Camera-type eye (tissue), 1 donor: ENCODE measurements at places on chromosomes 3 and 15. TPM values are rescaled to one million over a fixed set of nuclear protein-coding genes. Genes with fewer than 3 reads are reported as not detected.

Gene GOLGA6A
- total RNA-seq: 0.49 TPM

Gene NR1I2
- total RNA-seq: 0.38 TPM

Gene CACNA2D3
- 4.9 TPM for total RNA-seq

Gene ADGRG7
- total RNA-seq: 0.22 TPM

Gene WDR76
- 14.3 TPM for total RNA-seq

Gene CPEB1
- total RNA-seq: 9.8 TPM

Gene REC114
- not detected for total RNA-seq

Gene A4GNT
- 0.33 TPM for total RNA-seq

Gene MESP1
- 1.2 TPM for total RNA-seq

Gene CYP11A1
- total RNA-seq: 1.0 TPM

Gene LEKR1
- total RNA-seq: 4.5 TPM

Gene GASK1A
- total RNA-seq: 24.4 TPM

Gene PCYT1A
- 48.7 TPM for total RNA-seq

Gene CEMIP
- 4.0 TPM for total RNA-seq

Gene ASB14
- total RNA-seq: 0.33 TPM

Gene RPL39L
- 7.1 TPM for total RNA-seq

Gene PRRT3
- total RNA-seq: 2.9 TPM

Gene KLHL40
- 7.7 TPM for total RNA-seq

Gene PHLDB2
- total RNA-seq: 41.3 TPM

Gene BOC
- total RNA-seq: 104 TPM

Gene ARGFX
- total RNA-seq: not detected

Gene PLCL2
- total RNA-seq: 71.1 TPM

Gene IL5RA
- total RNA-seq: 0.44 TPM

Gene LYZL4
- not detected for total RNA-seq

Gene RNU5B-1
- not detected for total RNA-seq

Gene FANCD2
- total RNA-seq: 11.7 TPM

Gene GOLGA6D
- not detected for total RNA-seq

Gene IQCF6
- not detected for total RNA-seq

Gene NR2E3
- 218 TPM for total RNA-seq

Gene UACA
- total RNA-seq: 126 TPM

Gene MINAR1
- total RNA-seq: 20.5 TPM

Gene ITPKA
- total RNA-seq: 2.6 TPM

Gene SYNPR
- total RNA-seq: 21.0 TPM

Gene KCNMB3
- 4.9 TPM for total RNA-seq

Gene ROPN1
- total RNA-seq: not detected

Gene STRA6
- total RNA-seq: 17.3 TPM

Gene WWTR1
- total RNA-seq: 92.8 TPM

Gene GJD2
- total RNA-seq: 14.5 TPM

Gene GNAT1
- 66.7 TPM for total RNA-seq

Gene C3orf52
- 2.1 TPM for total RNA-seq

Gene EBLN2
- 15.2 TPM for total RNA-seq

Gene PLAAT1
- total RNA-seq: 4.5 TPM

Gene PLSCR5
- not detected for total RNA-seq

Gene IQCF5
- not detected for total RNA-seq

Gene COMMD4
- 36.5 TPM for total RNA-seq

Gene ZBED2
- 0.49 TPM for total RNA-seq

Gene HMG20A
- 71.7 TPM for total RNA-seq

Gene SLC2A2
- total RNA-seq: not detected

Gene LCMT2
- total RNA-seq: 9.9 TPM

Gene FYTTD1
- total RNA-seq: 69.6 TPM

Gene CACNA1D
- 25.9 TPM for total RNA-seq
